ENCODE measurements at places on chromosomes 2 and 18.
A peak's percentile ranks its signal among the peaks of the same experiment; 100 is the strongest.

DNA sequence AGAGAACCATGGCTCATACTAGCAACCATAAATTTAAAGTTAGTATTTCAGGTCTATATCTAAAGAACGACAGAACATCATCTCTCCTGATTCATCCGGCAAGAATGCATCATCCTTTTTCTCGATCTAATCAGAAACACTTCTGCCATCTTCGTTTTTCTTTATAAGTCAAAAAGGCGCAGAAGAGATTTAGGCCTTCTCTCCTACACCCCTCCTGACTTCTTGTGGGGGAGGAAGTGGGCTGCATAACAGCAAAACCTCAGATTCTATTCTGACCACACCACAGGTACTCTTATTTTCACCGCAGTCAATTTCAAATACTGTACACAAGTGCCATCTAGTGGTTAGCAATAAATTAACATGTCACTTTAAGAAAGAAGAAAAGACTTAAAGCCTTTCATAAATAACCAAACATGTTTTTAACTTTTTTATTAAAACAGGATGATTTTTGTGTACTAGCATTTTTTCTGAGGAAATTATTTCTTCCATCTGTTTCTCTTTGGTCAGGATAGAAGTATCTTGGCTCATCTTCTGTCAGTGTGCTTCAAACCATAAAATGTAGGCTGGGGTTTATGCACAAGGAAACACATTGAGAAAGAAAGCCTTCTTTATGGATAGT is 48.4 kb upstream of the PIK3C3 start:
- peak; percentile 15 for DNase-seq

DNA sequence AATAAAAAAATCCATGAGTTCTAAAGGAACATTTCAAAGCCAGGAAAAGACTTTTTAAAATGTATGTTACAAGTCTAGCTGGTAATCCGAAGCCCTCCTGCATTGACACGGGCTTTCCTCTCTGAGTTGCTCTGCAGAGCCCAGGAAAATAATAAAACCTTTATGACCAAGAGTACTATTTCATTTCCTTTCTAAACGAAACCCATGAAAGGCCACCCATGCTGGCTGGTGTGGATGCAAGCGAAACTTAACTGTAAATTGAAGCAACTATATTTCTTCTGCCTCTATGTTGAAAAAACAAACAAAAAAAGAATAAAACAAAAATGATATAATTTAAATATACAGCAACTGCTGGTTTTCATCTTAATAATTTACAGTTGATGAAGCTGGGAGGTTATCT is 41.3 kb upstream of the ZNF532 start:
- DNase-seq, result no peak

GRCh38 chr2:64251497-64252250 is 107.5 kb upstream of the PELI1 start:
- no peak for DNase-seq

DNA sequence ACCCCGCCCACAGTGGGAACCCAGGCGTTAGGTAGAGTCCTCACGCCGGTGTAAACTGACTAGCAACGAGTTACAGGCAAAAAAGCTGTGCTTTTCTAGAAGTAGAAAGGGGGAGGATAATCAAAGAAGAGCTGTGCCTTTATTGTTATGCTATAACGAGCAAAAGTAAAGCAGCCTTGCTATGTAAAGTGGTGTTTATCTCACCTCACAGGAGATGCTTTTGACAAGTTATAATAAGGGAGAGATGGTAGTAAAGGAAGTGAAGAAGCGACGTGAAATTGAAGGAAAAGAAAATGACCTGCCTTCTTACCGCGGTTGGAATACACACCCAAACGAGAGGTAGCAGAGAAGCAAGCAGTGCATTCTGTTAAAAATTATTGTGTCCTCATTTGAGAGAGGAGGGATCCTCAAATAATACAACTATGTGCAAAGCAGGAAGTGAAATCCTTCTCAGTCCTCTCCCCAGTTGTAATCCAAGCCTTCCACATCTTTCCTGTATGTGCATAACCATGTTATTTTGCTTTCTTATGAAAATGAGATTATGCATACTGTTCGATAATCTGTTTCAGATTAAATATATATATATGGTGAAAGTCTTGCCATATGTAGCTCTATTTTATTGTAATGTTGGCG is 962 bp downstream of the TANK start:
- no peak for DNase-seq

DNA sequence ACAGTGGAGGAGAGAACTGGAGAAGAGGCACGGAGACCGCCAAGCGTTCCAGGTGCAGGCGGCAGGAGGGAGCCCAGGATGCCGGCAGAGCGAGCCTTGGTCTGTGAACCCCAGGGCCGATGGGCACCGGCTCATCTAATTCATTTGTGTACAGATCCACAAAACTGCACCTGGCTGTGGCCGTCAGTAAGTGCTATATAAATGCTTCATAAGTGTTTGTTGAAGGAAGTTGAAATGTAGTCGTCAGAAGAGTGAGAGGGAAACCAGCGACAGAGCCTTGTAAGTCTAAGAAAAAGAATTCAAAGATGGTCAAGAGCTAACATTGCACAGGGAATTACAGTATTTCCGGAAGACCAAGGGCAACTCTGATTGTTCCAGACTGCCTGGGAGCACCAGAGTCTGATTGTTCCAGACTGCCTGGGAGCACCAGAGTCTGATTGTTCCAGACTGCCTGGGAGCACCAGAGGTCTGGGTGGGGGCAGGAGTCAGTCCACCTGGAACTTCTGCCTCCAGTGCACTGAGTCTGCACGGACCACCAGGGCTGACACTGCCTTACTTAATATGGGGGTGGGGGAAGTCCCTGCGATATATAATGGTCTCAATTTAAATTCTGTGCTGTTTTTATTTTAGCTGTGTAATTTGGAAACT is 112.3 kb downstream of the BCL2 start:
- no peak for DNase-seq

DNA sequence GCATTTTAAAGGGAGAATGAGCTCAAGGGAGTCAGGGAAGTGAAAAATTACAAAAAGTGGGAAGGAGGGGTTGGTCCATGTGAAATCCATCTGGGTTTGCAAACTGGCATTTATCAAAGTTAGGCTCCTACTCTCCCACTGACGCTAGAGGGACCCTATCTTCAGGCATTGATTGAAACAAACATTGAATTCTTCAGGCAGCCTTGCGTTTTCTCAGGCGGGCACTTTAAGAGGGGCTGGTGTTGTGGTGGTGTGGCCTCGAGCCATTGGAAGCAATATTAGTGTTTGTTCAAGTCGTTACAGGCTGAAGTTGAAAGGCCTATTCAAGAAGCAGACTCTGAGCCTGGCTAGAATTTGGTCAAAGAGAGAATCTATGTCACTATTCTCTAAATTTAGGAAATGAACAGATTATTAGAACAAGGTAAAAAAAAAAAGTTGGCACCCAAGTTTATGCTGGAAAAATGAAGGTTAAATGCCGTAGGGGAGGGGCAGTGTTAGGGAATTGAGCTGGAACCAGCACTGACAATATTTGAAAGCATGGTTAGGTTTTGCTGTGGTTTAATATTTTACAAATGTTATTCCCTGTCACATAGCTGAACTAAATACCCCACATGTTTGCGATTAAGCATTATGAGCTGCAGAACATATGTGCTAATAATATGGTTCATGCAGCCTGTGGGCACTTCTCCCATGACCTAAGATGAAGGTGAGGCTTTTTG is 36.8 kb downstream of the STON1 start:
- DNase-seq, result peak; percentile 19

DNA sequence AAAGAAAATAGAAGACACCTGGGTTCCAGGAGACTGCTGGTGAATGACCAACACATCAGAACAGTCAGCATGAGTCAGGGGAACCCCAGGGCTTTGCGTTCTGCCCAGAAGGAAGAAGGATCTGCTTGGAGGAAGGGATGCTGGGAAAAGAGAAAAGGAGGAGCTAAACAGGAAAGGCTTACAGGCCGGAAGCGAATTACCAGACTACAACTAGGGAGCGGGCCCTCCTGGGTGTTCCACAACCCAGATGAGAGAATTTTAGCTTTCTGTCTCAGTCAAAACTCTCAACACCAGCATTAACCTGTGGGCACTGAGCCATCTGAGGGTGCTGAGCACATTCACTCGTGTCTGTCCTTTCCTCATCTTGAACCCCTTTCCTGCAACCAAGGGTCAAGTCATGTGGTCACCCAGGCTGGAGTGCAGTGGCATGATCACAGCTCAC is 19.2 kb downstream of the CDC42EP3 start:
- no peak for DNase-seq

- DNase-seq, result peak; percentile 55
Observed at GRCh38 chr2:56444339-56444738, 260.5 kb downstream of the CCDC85A start.

GRCh38 chr2:86477349-86477748 is 36.2 kb downstream of the KDM3A start:
- no peak for DNase-seq

DNA sequence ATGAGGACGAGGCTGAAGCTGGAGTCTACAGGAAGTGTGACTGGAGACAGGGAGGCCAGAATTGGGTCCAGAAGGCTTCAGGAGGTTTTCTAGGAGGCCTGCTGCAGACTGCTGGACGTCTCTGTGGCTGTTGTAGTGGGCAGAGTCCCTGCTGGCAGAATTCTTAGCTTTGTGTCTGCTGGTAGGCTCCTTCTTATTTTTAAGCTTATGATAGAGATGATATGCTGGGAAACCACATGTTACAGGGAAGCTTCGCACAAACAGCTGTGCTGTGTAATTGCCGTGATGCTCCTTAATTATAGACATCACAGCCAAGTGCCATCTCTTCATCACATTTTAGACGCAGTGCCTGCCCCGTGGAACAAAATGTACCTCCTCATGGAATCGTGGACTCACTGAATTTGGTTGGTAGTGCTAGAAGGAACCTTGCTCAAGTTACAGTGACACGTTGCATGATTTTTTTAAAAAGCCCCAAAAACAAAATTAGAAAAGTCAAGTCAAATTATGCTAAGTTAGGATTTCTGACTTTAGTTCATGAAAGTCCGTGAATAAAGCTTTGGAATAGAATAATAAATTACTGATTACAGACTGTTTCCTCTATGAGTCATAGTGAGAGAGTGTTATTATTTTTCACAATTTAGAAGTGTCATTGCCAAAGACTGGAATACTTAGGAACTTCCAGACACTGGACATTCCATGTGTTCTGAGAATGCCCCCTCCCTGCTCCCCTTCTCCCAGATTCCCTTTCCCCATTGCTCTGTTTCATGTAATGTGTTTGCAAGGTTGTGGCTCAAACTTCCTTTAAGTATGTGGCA is 144.1 kb downstream of the FHOD3 start:
- DNase-seq, result no peak

DNA sequence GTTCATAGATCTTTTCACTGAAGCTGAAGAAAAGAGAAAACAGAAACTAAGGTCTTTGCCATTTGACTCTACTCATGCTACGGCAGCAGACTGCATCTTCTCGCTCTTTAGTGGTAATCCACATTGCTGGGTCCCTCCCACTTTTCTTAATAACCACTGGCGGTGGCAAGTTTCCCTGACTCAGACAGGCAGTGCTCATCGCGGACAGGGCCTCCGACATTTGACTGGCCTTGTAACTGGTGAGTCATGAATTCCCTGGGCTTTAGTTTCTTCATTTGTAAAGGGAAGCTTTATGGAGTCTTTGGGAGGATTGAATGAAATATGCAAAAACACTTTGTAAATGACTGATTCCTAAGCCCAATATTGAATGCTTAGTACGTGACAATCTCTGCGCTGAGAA is 238.2 kb upstream of the RBBP8 start:
- DNase-seq, result peak; percentile 33

DNA sequence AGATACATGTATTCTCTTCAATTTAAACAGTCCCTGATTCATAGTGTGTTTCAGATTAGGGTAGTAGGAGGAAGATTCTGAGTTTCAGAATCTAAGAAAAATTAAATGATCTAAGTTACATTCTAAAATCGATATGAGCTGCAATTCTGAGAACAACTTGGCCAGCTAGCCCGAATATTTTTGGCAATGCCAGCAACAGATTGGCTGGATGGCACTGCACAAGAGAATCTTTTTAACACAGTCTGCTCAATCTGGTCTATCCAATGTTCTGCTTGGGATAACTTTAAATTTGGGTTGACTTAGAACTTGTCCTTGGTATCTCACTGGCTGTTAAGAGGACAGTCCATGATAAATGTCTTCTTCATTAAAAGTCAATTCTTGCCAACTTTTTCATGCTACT is 853.9 kb downstream of the NRXN1 start:
- DNase-seq, result no peak

DNA sequence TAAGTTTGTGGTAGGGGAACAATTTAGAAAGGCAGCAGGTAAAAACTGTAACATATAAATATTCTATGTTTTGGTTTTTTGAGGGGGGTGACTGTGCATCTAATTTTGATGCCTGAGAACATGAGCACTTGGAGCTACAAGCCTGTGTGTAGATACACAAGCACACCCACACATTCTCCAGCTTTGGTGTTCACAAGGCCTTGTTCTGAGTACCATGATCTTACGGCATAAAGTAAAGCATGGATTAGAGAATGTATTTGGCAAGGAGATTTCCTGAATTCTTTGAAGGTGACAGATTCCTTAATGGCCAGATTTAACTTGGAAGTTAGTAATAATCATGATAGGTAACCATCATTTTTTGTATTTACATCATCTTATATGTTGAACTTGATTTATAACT is 42.7 kb downstream of the MAP3K20 start:
- no peak for DNase-seq

DNA sequence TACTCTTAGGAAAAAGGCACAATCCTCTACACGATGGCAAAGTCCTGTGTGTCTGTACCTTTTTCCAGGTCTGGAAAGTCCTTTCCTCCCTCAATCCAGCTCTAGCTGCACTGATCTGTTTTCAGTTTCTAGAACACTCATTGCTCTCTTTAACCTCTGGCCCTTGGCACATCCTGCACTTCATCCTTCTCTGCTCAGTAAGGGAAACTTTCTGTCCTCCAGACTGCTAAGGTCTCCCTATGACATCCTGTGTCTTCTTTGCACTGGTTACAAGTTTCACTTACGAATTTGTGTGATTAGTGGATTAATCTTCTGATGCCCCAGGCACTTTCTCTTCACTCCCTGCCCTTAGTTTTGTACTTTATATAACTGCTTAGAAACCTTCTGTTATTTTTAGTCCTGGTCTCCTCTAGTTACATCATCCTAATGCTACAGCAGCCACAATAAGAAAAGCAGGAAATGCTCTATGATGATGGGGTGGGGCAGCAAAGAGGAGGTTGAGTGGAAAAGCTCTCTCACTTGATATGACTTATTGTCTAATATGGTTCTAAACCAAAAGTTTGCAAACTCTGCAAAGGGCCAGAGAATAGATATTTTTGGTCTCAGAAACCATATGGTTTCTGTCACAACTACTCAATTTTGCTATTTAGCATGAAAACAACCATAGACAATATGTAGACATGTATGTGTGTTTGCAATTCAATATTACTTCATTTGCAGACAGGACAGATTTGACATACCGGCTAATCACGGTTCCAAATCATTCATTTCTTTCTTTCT is 568.2 kb downstream of the THSD7B start:
- DNase-seq, result no peak

DNA sequence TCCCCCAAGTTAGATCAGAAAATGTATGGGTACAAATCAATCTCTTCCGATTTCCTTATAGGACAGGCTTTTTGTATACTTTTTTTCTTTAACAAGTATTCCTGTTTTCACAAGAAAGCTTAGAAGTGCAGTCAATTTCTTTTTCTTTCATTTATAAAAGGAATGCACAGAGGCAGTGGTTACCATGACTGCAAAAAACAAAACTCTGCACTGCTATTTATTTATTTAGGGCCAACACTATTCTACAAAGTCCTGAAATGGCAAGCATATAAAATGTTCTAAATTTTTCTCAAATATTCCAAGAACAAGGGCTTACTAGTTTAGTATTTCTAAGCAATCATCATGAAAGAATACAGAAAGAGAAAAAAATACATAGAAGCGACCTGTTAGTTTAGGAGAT is 22.2 kb downstream of the ATAD2B start:
- DNase-seq, result no peak
